ENCODE measurements at places on chromosomes 11 and 22. TPM values are rescaled to one million over a fixed set of nuclear protein-coding genes. Genes with fewer than 3 reads are reported as not detected.

GRCh38 chr11:127226380-127226779, 225.8 kb upstream of the KIRREL3 start:
- DNase-seq: no peak

GRCh38 chr22:24580276-24580675, 12.6 kb downstream of the LRRC75B start:
- peak; percentile 43 for DNase-seq

DNA sequence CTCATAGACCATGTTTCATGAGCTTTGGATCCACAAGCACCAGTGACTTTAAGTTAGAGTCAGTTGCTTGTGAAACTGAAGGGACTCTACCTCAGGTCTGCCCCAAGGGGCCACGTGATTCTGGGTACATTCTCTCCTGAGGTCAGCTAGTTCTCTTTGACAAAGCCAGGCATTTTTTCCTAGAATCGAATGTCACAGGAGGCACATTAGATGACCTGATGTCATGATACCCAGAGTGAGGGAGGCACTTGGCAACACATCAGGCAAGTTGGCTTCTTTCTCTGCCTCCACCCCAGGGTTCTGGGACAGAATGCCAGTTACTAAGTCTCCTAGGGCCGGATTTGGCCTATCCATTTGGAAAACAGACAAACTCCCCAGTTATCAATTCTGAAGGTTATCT, 93.0 kb downstream of the APIP start:
- DNase-seq: no peak

Gene VSIG2
- not detected for total RNA-seq

Gene C11orf91
- 2.8 TPM for total RNA-seq

Gene ZNF70
- 4.5 TPM for total RNA-seq

DNA sequence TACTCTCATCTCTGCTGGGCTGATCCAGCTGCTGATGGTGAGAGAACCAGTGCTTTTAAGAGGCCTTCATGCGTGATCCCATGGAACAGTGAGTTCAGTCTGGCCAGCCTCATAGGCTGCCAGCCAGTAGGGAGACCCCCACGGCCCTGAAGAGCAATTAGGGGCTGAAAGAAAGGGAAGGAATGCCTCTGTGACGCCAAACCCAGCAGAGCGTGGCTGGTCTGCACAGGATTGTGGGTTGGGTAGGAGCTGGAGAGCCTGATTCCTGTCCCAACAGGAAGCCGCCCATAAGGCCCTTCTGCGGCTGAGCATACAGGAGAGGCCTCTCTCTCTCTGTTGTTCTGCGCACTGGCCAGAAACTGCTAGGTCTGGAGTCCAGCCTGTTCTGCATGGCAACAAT, 181.5 kb upstream of the E2F8 start:
- no peak for DNase-seq

Gene TMPRSS13
- not detected for total RNA-seq

DNA sequence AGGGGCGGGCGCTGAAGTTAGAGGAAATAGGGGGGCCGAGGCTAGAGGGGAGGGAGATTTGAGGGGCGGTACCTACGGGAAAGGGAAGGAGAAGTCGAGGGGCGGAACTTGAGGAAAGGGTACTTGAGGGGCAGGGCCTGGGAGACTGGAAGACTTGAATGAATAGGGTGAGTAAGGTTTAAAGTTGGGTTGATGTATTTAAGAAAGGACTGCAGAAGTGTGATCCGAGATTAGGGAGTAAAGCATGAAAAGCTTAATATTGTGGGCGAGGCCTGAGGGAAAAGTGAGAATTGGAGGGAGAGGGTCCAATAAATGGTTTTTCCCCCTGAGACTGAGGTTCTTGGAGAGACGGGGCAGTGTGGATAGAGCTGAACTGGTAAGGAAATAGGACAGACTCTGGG, 723 bp downstream of the HSCB start:
- no peak for DNase-seq

Gene APOA4
- total RNA-seq: not detected

Gene SCUBE2
- 0.93 TPM for total RNA-seq

- DNase-seq: no peak
These were observed 3.8 kb upstream of the TRIM6 start for GRCh38 chr11:5592615-5593014.

DNA sequence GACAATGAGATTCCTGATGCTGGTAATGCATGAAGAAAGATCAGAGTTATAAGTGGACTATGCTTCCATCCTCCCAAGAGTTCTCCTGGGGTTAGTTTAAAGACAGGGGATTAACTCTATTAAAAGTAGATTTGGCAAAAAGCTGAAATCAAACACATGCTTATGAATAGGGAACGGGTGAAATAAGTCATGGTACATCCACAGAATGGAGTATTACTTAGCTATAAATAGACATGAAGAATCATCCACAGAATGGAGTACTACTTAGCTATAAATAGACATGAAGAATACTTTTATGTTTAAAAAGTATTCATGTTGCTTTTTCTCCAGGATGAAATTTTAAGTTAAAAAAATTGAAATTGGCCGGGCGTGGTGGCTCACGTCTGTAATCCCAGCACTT, 596.4 kb upstream of the B3GAT1 start:
- DNase-seq: no peak

- DNase-seq: peak; percentile 46
These were observed 21.7 kb upstream of the NRGN start for GRCh38 chr11:124717786-124718651.

Gene OR4A16
- total RNA-seq: not detected
